ENCODE measurements at places on chromosomes 2 and 18.

DNA sequence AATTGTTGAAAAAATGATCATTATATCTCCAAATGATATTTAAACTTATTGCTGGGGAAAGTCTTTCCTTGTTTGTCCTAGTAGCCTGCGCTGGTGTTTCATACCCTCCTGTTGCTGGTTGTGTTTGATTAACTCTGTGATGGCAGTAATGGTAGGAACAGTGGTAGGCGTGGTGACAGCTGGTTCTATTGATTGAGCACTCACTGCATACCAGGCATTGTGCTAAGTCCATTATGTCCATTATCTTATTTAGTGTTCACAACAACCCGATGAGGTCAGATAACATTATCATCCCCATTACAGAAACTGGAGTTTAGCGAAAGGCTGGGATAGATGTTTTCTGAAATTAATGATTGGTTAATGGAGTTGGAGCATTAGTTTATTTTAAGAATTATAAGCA lies 77.8 kb upstream of the STON1 start:
- no peak for DNase-seq

DNA sequence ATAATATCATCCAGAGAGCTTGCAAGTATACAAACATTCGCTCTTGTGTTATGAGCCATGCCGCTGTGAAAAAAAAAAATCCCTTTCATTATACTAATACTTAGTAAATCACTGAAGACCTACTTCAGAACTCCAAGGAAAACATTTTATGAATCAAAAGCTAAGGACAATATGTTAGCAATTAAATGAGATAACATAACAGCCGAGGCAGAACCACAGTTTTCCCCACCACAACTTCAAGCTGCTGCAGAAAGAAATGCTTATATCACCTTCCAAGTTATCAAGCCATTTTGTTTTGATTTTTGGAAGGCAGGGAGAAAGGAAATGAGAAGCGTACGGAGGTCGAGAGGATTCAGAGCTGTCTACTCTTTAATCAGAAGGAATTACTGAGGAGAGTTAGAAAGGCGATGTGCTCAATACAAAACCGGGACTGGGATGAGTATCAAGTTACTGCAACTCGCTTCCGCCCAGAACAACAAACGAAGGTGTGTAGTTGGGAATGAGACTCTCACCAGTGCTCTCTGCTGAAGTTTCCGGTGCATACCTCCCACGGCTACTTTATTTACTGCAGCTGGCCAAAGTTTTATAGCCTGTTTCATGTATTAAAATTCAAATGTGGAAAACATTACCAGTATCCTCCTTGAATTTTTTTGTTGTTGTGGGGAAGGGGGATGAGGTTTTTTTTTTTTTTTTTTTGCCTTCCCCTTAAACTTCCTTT lies 292.2 kb upstream of the CCDC68 start:
- peak; percentile 12 for DNase-seq

- no peak for DNase-seq
Measured at GRCh38 chr2:133012847-133013734, 343.1 kb upstream of the LYPD1 start.

- DNase-seq: no peak
Measured at GRCh38 chr2:39361511-39361910, 75.6 kb downstream of the MAP4K3 start.

DNA sequence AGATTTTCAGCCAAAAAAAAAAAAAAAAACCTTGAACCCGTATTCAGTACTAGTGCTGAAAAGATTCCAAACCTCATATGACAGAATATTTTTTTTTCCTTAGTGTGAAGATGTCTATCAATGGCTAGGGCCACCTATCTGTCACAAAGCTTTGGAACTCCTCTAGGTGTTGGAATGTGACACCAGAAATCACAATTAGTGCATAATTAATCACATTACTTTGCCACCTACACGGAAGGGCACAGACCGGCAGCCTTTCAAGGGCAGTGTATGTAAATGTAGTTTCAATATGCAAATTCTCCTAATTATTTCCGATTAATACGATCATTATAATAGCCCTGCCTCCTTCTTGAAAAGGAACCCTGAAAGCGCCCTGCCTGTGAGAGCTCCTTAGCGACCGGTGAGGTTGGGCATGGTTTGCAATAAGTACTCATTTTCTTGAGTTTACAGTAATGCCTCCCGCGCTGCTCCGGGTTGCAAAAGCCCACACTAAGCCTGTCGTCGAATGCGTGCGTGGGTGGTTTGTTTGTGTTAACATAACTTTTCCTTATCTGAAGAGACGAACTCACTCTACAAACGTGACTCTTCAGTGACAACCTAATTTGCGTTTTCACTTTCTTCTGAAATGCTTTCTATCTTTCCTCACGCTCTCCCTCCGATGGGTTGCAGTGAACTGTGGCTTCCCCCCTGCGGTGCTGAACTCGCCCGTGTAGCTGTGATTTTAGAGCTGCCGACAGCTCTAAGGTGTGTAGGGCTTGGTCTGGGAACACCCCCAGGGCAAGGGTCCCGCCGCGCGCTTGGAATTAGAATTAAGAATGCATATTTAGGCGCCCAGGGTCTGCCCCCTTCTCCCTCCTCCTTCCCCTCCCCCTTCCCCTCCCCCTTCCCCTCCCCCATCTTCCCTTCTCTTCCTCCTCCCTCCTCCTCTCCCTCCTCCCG lies 765 bp upstream of the ID2 start:
- peak; percentile 47 for DNase-seq

DNA sequence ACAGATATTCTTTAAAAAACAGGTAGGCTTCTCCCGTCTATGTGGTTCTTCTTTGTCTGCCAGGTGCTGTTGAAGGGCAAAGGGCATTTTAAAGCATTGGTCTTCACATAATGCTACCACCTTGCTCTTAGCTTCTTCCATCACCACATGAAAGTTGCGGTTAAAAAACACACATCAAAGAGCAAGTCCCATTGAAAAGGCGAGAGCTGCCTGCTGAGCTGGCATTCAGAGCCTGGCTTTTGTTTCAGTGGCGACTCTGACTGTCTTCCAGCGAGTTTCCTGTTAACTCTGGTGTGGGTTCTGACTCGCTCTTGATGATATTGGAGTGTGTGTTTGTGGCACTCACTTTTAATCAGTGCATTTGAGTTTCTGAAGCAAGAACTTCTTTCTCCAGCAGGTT lies 624.9 kb upstream of the FANCL start:
- DNase-seq: peak; percentile 43

GRCh38 chr2:52082646-52083045 lies 1050.7 kb upstream of the NRXN1 start:
- no peak for DNase-seq

- no peak for DNase-seq
Measured at GRCh38 chr2:101188683-101189405, 37.7 kb upstream of the TBC1D8 start.

DNA sequence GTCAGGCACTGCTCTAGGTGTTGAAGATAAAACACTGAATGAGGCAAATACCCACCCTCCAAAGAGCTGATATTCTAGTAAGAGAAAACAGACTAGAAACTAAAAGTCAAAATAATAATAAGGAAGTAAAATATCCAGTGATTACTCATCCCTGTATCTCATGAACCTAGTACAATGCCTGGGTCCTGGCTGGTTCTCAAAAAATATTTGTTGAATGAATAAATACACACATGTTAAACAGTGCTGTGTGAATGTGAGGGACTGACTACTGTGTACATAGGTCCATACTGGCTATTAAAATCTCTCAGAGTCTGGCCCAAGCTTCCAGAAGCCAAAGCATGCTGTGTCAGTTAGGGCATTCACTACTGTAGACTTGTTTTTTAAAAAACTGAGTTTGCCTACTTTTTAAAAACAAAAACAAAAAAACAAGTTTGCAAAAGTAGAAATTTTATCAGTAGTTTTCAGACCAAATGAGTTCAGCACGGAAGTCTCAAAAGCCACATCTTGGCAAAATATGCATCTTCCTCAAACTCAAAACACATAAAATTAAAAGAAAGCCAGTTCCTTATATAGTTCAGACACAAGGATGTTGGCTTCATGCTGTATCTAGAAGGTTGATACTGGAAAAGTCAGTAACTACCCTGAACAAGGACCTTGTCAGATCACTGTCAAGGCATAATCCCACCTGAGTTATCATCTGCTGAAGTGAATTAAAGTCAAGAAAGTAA lies 136.2 kb downstream of the THADA start:
- DNase-seq: no peak

DNA sequence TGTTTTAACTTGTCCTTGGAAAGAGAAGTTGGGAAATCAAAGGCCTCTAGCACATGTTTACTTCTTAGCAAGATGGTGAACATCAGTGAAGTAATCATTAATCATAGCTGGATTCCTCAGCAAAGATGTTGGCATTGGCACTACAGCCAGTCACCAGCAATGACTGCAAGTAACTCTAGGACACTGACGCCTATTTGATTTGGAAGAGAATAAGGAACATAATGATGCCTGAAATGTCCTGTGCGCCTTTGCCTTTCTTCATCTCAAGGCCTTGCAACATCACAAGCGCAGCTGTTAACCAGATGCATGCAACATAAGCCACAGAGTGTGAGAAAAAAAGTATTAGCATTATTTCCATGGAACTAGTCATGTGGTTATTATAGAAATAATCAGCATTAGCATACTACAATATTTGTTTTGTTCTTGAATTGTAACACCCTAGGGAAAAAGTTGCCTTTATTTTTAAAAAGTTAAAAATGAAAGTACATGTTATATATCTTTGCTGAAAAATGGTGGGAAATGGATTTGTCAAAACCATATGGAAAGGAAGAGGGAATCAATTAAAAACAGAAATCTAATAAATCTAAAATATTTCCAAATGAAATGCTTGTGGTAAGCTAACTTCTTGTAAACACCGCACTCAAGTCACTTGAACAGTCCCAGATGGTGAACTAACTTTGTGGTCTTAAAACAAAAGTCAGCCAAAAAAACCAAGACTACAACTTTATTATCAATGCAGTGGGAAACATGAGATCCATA lies 55.6 kb downstream of the THADA start:
- no peak for DNase-seq

DNA sequence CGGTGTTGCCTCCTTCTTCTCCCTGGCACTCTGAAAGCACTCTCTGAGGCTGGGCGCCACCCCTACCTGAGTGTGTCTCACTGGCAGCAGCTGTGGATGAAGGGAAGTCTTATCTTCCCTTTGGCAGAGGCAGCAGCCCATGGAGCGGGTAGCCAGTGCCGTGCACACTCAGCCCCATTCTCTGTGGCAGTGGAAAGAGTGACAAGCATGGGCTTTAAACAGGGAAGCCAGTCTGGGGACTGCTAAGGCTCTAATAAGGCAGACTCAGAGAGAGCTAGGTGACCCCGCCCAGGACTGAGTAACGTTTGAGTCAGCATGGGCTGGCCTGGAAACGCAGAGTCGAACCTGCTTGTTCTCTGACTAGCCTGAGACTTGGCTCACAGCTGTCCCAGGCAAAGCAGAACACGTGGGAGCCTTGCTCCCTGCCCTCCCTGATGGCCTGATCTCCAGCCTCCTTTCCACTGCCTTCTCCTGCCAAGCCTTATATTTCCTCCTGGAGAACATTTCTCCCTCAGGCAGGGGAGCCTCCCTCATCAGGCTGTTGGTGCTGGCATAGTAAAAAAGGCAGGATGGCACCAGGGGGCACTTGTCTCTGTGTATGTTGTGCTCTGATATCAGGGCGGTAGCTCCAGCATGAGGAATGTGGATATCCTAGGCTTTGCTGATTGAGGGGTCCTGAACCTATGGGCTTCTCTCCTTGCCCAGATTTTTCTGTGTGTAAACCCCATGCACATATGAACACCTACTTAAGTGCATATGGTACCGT lies 93.9 kb upstream of the LGALSL start:
- no peak for DNase-seq

GRCh38 chr2:158993721-158994587 lies 25.5 kb downstream of the TANC1 start:
- DNase-seq: no peak

GRCh38 chr2:32136097-32136496 lies 29.6 kb upstream of the SLC30A6 start:
- DNase-seq: no peak

DNA sequence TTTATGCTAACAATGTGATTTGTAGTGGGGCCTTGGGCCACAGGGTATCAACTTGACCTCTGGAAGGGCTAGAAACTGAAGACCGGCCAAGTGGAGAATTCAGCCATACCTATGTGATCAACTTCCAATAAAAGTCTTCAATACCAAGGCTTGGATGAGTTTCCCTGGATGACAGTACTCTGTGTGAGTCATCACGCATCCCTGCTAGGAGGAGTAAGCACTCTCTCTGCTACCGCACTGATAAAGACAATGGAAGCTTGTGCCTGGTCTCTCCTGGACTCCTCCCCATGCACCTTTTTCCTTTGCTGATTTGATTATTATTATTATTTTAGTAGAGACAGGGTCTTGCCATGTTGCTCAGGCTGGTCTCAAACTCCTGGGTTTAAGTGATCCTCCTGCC lies 58.1 kb downstream of the SKA1 start:
- DNase-seq: no peak

GRCh38 chr2:157784169-157784822 lies 91.8 kb downstream of the ACVR1 start:
- DNase-seq: no peak

DNA sequence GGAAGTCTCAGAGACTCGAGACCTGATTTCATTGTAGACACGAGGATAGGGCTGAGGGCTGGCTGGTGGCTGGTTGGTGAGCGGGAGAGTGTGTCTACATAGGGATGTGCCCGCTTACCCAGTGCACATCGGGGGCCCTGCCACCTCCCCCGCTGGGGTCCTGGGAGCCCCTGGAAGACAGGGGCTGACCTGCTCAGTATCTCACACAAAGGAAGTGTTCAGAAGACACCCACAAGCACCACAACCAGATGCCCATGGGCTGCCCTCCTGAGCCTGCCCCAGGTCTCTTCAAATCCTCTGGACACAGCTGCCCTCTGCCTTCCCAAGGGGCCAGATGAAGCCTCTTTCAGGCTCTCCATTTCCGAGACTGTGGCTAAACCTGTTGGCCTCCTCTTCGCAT lies 43.1 kb downstream of the MYCN start:
- no peak for DNase-seq

GRCh38 chr18:51135795-51136194 lies 61.7 kb downstream of the MEX3C start:
- DNase-seq: no peak

DNA sequence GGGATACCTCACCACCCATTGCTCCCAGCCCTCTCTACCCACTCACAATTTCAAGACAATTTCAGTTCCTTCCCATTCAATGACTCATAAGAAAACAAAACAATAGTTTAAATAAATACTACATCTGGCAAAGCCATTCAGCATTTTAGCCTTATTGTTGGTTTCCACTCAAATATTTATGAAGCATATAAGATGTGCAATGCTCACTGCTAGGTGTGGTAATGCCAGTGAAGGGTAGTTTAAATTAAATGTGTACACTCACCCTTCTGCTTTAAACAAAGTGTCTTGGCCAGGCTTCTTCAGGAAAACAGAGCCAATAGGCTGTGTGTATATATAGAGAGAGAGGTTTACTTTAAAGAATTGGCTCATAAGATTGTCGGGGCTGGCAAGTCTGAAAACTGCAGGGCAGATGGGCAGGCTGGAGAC lies 37.0 kb downstream of the INO80C start:
- DNase-seq: no peak
